Left kidney (tissue), 8 donors: ENCODE measurements at places on chromosomes 11 and 22. TPM values are rescaled to one million over a fixed set of nuclear protein-coding genes. Genes with fewer than 3 reads are reported as not detected.

- no peak for DNase-seq
Measured at GRCh38 chr11:19039409-19039808, 21.1 kb downstream of the MRGPRX2 start.

GRCh38 chr11:69309631-69310280 is 15.8 kb downstream of the MYEOV start:
- no peak for DNase-seq

DNA sequence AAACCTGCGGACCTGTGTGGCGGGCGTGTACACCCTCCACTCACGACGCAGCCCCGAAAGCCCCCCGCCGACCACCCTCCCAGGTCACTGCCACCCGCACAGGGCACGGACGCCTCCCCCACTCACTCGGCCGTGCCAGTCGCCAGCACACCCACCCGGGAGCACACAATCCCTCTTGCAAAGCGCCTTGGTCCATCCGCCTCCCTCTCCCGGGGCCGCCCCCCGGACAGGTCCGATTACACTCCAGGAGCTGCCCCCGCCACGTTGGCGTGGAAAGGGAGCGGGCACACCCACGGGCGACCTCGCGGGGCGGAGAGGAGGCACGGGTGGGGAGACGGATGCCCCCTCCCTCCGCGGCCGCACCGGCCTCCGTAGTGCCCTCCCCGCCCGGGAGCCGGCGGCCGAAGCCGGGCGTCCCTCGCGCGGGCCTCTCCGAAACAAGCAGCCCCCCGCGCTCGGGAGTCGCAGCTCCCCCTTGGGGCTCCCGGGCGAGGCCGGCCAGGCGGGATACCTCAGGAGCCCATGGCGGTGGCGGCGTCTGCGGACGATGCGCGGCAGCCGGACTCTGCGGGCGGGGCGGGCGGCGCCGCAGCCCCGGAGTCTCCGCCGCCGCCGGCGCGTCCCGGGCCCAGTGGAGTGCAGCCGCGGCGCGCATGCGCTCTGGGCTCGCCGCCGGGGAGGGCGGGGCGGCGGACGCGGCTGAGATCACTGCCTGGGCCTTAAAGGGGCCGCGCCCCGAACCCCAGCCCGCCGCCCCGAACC is at the start of gene TMEM184B:
TMEM184B (minus strand) TSS at position 638 of the 762 bp plus-strand sequence. CDS start 25,049 bp downstream, outside the sequence.
- peak; percentile 77 for DNase-seq

DNA sequence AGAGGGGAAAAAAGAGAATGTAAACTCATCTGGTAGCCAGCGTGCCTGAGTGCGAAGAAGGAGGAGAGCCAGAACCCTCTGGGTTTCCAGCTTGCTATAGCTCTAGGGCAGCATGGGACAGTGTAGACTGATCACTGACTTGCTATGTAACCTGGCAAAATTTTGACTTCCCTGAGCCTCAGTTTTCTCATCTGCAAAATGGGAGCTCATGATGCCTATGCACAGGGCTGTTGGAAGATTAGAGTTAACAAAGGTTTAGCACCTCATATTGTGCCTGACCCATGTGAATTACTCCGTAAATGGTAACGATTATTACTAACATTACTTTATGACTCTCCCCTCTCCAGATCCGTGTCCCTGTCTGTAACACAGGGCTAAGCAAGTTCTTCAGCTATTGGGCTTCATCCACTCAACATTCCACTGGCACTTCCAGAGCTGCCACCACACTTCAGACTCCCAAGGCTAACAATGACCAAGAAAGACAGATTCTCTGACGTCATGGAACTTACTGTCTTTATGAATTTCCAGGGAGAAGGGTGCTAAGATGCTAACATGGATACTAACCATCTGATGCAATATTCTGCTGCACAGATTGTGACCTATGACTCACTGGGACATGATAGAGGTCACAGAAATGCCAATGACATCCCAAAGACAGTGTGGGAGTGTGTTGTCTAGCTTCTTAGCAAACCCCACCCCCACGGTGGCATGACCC is 195.2 kb downstream of the TRIM29 start:
- no peak for DNase-seq

- DNase-seq = no peak
Measured at GRCh38 chr11:47003180-47003877, 66.8 kb downstream of the CSTPP1 start.

DNA sequence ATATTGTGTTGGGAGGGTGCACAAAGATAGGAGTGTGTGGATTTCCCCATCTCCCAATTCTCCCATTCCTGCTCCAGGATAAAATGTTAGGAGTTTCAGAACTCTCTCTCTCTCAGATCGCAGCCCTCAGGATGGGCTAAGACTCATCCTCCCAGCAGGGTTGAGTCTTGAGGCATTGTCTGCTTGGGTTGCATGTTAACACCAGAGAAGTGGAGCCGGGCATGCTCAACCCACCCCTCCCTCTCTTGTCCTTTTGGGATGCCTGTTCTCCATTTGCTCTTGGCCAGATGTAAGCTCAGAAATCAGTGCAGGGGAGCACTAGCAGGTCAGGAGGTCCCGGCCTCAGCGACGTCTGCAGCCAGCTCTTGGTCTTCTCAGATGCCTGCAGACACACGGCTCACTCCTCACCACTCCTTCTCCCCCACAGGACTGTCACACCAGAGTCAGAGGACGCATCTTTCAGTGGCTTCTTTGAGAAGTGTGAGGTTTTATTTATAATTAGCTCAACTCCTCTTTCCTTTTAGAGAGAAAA is 1456.5 kb downstream of the TBC1D22A start:
- DNase-seq = no peak

GRCh38 chr11:114359342-114359741 is 41.0 kb downstream of the C11orf71 start:
- no peak for DNase-seq

DNA sequence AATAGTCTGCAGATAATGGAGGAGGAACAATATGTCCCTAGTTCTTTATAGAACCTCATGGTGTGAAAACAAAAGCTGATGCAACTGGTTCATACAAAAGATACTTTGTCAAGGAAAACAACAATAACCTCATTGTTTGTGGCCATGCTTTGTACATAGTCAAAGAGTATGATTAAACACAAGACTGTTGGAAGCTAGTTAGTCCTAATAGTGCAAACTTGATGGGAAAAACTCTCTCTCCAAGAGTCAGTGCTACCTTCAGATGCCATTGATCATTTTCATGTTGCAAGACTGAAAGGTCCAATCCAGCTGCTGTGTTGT is 20.1 kb upstream of the PLAAT2 start:
- DNase-seq = no peak

- no peak for DNase-seq
Measured at GRCh38 chr22:27636716-27637508, 164.6 kb downstream of the MN1 start.

GRCh38 chr22:22362936-22363335 is 118.3 kb downstream of the VPREB1 start:
- DNase-seq = no peak

- DNase-seq = no peak
Measured at GRCh38 chr11:11370255-11370961, 17.4 kb upstream of the CSNK2A3 start.

- DNase-seq = no peak
Measured at GRCh38 chr11:92880381-92880780, 89.1 kb upstream of the MTNR1B start.

DNA sequence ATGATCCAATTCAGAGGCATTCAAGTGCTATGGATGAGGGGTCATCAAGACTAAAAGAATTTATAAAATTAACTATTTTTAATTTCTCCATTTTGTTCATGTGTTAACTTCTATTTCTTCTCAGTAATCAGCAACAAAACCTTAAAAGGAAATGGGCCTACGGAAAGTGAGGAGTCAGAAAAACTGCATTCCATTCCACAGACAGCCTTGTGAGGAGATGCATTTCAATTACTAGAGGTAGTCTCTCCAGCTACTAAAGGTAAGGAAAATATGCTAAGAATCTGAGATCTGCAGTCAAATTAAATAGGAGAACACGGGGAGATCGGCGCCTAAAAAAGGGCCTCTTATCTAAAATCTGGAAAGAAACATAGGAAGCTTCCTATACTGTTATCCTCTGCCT is 661.7 kb downstream of the DLG2 start:
- no peak for DNase-seq

DNA sequence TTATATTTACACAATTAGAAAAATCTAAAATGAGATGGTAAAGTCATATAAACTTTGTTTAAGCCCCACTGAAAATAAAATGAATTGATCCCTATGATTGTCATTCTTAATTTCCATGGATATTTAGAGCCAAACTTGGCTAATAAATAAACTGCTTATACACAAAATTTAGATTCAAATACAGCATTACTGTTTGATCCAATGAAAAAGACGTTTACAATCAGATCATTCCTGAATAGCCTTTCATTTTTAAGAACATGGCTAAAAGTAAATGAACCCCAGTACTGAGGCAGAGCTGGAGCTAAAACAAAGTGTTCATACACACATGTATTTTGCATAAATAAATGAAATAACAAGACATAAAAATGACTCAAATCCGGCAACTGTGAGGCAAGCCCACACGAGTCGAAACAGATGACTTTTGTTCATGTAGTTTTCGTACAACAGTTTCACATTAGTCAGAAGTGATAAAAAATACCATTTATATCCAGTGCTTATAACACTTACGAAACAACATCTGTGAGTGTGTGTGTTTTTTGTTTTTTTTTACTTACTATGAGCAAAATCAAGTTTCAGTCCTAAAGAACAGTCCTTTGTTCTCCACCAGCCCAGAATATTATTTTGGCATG is 386.5 kb downstream of the SOX6 start:
- no peak for DNase-seq

Gene MMP27
- polyA plus RNA-seq = not detected

Gene BACE1
- polyA plus RNA-seq = 62.5 TPM

Gene CNIH2
- 5.4 TPM for polyA plus RNA-seq

Gene UCP3
- 4.8 TPM for polyA plus RNA-seq

Gene FTH1
- 2,056 TPM for polyA plus RNA-seq

Gene PANX3
- not detected for polyA plus RNA-seq
